WTC11 (cell line): ENCODE measurements at places on chromosomes 1 and 21.

GRCh38 chr1:194445244-194445643, 1258.8 kb upstream of the B3GALT2 start:
- DNase-seq, result no peak

DNA sequence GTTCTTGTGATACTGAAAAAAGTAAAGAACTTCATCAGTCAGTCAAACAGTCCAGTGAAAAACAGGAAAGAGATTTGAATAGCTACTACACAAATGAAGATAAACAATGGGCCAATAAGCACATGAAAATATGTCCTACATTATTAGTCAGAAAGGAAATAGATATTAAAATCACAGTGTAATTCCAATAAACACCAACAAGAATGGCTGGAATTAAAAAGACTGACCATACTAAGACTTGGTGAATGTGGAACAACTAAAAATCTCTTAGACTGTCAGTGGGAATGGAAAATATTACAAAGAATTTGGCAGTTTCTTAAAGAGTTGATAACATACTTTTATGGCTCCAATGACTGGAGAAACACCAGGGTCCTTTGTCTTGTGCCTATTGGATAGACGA, 241.8 kb upstream of the USP24 start:
- no peak for DNase-seq

DNA sequence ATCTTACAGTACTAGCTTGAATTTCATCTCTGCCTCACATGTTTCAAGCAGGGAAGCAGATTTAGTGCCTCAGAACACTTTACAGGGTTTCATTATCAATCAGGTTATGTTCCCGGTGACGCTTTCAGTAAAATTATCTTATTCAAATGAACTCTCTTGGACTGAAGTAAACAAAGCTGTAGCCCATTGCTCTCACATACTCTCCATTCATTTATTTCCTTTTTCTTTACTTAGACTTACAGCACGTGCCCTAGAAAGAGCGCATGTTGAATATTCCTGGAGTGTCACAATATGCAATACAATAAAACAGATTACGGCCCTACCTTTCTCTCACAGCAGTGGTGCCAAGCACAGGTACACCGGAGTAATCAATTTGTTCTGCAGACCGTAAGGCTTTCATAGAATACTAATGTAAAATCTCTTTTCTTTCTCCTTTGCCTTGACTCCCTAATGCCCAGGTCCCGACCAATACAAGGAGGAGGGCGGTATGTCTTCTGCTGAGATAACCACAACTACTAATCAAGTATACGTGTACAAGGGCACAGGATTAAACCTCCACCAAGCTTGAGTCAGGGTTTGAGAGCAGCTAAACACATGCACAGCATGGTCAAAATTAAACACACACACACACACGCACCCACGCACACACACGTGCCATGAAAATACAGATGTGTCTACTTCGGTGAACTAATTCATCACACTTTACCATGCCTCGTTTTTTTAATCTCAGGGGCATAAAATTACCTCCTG, 62.8 kb downstream of the NRIP1 start:
- DNase-seq, result no peak

DNA sequence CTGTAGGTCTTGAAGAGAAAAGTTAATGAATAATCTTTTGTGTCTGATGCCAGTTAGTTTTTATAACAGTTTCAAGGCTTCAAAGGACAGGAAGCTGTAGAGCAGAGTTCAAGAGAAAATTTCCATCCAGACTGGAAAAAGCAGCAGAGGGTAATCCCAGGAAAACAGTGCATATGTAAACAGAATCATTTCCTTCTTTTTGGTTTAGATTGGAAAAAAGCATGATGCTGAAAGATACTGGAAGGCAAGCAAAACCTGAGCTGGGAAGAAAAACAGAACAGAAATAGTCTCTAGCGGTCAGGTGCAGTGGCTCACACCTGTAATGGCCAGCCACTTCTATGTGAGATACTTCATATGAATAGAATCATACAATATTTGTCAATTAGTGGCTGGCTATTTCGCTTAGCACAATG, 71.9 kb downstream of the ZSWIM5 start:
- no peak for DNase-seq

GRCh38 chr1:208300084-208300770, 56.0 kb upstream of the PLXNA2 start:
- DNase-seq, result no peak
